ENCODE measurements at places on chromosomes 4 and X.

DNA sequence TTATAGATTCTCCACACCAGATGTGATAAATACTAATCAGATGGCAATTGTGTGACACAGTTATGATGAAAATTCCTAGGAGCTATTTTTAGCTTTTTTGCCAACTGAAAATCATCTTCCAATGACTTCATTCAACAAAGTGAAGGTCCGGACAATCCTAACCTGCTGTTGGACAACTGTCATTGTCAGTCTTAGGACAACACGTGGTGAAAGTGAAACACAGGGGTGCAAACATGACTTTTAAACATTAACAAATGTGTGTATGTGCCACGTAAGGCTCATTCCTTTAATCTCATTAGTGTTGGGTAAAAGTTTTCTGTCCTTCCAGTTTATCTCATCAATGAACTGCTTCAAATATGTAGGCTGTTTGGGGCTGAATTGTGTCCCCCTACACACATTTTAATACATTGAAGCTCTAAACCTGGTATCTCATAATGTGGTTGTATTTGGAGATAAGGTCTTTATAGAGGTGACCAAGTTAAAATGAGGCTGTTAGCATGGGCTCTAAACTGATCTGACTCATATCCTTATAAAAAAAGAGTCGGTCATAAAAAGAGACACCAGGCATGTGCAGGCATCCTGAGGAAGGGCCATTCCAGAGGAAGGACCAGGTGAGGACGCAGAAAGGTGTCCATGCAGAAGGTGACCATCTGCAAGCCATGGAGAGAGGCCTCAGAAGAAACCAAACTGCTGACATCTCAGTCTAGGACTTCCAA lies 41.2 kb upstream of the SMAD1 start:
- no peaks in the 10 kb centered on the region for H3K4me1 ChIP-seq
- H3K27ac ChIP-seq = no peak overlapping the region
- no peaks in the 10 kb centered on the region for H3K36me3 ChIP-seq
- H3K27me3 ChIP-seq = peaks cover 31% of the 10 kb centered on the region

DNA sequence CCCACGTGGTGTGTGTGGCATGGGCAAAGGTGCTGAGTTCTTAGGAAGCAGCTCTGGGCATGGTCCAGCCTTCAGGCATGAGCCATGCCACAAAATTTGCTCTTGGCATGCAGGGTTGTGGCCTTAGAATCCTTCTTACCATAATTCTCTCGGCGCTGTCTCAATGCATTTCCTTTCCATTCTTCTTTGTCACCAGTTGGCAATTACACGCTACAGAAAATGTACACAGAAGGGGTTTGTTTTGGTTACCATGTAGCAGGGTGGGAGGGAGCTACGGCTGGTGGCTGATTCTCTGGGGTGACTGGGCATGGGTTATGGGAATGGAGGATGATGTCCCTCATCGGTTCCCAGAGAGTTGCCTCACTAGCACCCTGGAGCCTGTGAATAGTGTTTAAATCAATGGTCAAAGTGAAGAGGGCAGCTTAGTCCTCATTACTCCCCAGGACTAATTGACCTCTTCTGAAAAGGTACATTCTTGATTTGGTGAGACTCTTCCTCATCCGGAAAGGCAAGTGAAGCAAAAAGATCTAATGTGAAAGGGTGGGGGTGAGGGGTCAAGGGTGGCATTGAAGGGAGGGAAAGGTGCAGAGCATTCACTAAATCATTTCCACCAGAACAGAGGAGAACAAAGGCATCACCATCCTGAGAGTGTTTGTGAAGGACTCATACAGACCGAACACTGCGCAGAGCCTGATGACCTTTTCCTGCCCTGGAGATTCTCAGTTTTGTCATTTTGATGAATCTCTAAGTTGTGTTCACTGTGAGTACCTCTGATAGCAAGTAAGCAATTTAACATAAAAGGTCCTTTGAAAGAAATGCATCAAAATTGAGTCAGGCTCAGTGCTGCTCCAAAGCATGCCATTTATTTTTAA lies 199.8 kb upstream of the SFRP2 start:
- DNase-seq = no peak
- no peak overlapping the region for H3K4me3 ChIP-seq

DNA sequence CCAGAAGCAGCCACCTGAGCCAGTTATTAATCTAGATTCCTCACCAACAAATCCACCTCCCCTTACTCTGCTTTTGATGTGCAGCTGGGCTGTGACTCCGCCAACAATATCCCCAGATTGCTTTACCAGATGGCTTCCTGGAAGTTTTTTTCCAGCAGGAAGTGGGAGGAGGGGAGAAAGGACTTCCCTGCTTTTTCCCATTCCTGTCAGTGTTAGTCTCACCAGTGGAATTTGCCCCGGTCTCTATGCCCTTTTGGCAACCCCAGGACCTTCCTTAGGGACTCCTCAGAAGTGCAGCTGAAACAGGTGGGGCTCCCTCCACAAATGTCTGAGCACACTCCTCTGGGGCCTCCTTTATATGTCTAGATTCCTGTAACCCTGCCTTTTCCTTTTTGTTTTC lies 465.2 kb upstream of the IGFBP7 start:
- H3K27ac ChIP-seq = no peak overlapping the region
- H3K27me3 ChIP-seq = no peaks in the 10 kb centered on the region
- DNase-seq = no peak
- H3K4me3 ChIP-seq = no peak overlapping the region

DNA sequence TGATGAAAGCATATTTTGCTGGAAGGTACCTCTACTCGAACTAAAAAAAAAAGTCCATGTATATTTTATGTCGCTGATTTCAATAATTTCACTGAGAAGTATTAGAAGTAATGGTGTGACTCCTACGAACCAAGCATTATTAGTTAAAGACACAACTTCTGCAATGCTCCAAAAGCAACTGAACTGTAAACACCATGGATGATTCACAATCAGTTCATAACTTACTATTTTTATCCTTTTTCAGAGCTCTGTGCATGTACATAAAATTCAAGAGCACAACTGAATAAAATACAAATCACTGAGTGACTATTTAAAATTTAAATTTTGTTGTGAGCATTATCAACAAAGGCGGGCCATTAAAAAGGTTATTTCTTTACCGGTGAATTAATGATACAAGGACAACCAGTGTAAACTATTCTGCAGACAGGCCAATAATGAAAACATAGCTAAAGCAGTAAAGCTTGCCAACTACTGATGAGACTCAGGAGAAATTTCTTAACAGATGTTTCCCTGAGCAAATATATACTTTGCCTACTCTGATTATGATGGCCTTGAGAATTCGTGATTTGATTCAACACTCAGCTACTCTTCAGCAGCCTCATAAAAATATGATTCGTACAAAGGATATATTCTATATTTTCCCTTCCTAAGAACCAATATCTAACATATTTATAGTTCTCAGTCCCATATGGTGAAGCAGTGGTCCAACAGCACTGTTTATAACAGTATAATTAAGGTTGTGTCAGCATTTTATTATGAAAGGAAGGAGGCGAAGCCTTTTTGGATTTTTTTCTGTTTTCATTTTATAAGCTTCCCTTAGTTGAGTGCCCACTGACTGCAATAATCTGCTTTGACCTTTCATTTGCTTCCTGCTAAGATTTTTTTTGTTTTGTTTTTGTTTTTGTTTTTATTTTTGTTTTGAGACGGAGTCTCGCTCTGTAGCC lies 62.8 kb upstream of the NEIL3 start:
- no peaks in the 10 kb centered on the region for H3K36me3 ChIP-seq
- peaks cover 14% of the 10 kb centered on the region for H3K4me1 ChIP-seq
- H3K4me3 ChIP-seq = no peak overlapping the region
- DNase-seq = no peak
- H3K27ac ChIP-seq = no peak overlapping the region
- peaks cover 30% of the 10 kb centered on the region for H3K27me3 ChIP-seq

- no peak for DNase-seq
- H3K4me1 ChIP-seq = no peaks in the 10 kb centered on the region
- no peak overlapping the region for H3K4me3 ChIP-seq
Measured at GRCh38 chr4:22877486-22878052, 184.8 kb downstream of the GBA3 start.

DNA sequence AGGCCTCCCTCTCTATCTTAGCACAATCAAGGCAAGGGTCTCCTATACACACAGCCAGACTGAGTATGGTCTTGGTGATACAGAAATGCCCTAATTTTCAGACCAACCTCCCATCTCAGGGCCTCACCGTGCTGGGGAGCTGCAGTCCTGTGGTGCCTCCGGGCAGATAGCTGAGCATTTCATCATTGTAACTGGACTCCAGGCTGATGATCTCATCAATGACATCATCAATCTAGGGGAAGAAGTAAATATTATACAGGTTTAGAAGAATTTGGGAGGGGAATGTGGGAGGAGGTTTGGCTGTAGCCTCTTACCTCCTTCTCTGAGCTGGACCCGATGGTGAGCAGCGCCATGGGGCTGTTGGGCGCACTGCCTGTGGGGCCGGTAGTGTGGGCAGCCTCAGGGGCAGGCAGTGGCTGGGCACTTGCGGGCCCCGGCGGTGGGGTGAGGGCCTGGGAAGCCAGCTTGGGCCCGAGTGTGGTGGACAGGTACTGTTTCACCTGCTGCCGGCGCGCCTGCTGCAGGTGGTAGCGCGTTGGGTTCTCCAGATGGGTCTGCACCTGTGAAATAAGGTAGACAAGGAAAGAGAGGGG lies 5.2 kb downstream of the TFE3 start:
- H3K27ac ChIP-seq = no peak overlapping the region
- peaks cover 29% of the 10 kb centered on the region for H3K4me1 ChIP-seq
- no peaks in the 10 kb centered on the region for H3K27me3 ChIP-seq
- H3K4me3 ChIP-seq = no peak overlapping the region

- H3K4me3 ChIP-seq = no peak overlapping the region
- no peak overlapping the region for H3K27ac ChIP-seq
- H3K4me1 ChIP-seq = peaks cover 32% of the 10 kb centered on the region
- H3K36me3 ChIP-seq = peaks cover 9% of the 10 kb centered on the region
Measured at GRCh38 chr4:184806229-184806550, 19.6 kb downstream of the ACSL1 start.

DNA sequence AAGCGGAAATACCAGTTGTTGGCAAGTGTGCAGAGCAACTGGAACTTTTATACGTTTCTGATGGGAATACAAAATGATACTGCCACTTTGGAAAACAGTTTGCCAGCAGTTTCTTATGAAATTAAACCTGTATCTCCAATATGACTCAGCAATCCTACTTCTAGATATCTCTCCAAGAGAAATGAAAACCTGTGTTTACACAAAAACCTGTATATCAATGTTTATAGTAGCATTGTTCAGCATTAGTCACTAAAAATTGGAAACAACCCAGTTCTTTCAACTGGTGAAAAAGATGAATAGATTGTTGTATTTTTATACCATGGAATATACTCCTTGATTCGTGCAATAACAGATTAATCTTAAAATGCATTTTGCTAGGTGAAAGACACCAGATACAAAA lies 26.8 kb downstream of the ATP7A start:
- DNase-seq = no peak
- H3K4me3 ChIP-seq = no peak overlapping the region
- H3K27me3 ChIP-seq = no peaks in the 10 kb centered on the region

DNA sequence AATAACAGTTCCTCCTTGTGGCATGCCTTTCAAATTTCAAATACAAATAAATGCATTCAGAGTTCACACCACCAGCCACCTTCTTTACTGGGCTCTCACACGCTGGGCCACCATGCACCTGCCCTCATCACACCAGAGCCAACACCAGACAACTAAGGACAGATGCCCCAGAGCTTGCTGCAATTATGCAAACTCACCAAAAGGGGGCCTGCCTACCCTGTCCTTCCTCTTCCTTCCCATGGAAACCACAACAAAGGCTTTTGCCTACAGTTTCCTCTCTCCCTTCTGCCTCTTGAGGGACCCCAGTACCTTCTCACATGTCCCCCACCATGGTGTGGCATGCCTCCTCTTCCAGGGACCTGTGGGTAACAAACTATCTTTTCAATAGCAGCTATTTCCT lies 1333.9 kb upstream of the TENM3 start:
- no peak overlapping the region for H3K27ac ChIP-seq
- no peak for DNase-seq
- peaks cover 2% of the 10 kb centered on the region for H3K36me3 ChIP-seq
- no peaks in the 10 kb centered on the region for H3K4me1 ChIP-seq
- no peaks in the 10 kb centered on the region for H3K27me3 ChIP-seq
- H3K4me3 ChIP-seq = no peak overlapping the region

- peaks cover 1% of the 10 kb centered on the region for H3K27me3 ChIP-seq
- H3K4me1 ChIP-seq = no peaks in the 10 kb centered on the region
- no peak for DNase-seq
- H3K36me3 ChIP-seq = peaks cover 2% of the 10 kb centered on the region
Measured at GRCh38 chr4:37802068-37802666, 24.3 kb upstream of the PGM2 start.

DNA sequence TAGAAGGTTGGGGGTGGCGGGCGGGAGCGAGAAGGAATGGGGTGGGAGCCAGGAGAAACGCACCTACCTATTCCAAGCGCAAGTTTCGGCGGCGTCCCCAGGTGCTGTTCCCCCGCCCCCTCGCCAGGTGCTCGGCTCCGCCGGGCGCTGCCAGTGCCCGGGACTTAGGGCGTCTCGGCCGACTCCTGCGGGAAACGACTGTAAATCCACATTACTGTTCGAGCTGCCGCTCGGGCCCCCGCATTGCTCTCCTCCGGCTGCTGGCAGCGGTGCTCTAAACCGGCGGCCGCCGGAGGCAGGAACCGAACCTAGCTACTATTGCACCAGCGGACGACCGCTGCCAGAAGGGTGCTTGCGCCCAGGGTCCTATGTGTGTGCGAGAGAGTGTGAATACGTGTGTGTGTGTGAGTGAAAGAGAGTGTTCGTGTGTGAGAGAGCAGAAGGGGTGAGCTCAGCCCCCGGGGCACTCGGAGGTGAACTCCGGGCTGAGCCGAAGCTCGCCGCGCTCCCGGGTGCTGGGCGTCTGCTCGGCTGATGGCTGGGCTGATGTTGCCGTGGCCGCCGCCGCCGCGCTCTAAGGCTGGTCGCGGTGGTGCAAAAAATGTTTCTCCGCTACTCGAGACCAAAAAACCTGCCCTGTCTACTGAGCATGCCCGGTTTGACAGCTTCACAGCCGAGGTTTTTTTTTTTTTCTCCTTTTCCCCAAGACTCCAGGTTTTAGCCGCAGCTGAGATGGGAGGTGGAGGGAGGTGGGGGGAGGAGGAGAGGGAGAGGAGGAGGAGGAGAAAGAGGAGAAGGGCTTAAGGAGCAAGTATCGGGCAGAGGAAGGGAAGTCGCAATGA lies 115.7 kb upstream of the TEX13C start:
- H3K27ac ChIP-seq = peak overlapping the region; percentile 46
- peaks cover 24% of the 10 kb centered on the region for H3K4me1 ChIP-seq
- no peak for DNase-seq
- peak overlapping the region; percentile 80 for H3K4me3 ChIP-seq
- H3K36me3 ChIP-seq = peaks cover 2% of the 10 kb centered on the region

- no peak for DNase-seq
- peaks cover 42% of the 10 kb centered on the region for H3K27me3 ChIP-seq
- H3K36me3 ChIP-seq = peaks cover 3% of the 10 kb centered on the region
- no peak overlapping the region for H3K4me3 ChIP-seq
Measured at GRCh38 chr4:78940752-78941151, 1.5 kb upstream of the PAQR3 start.

DNA sequence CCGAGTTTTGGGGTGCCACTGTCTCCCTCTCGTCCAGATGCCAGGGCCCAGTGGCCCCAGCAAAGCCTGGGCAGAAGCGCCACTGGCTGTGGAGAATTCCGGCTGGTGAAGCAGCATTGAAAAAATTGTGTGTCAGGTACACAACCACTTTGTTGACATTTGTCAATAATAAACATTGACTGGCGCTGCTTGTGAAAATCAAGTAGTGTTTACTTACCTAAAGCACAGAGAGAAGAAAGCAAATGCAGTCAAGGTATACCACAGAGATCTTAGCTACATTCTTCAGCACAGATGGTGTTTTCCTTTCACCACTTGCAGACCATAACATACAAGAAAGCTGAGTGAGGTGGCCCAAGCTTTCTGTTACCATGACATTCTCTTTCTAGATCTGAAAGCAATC lies 14.5 kb upstream of the SLC7A11 start:
- no peak overlapping the region for H3K27ac ChIP-seq
- H3K27me3 ChIP-seq = no peaks in the 10 kb centered on the region
- H3K36me3 ChIP-seq = no peaks in the 10 kb centered on the region
- no peaks in the 10 kb centered on the region for H3K4me1 ChIP-seq
- no peak overlapping the region for H3K4me3 ChIP-seq
